Trophoblast cell (in vitro differentiated cells and primary cell): ENCODE measurements at places on chromosomes 13 and 19.
A peak's percentile ranks its signal among the peaks of the same experiment; 100 is the strongest.

- no peaks in the 10 kb centered on the region for H3K27me3 ChIP-seq
- no peaks in the 10 kb centered on the region for H3K36me3 ChIP-seq
- peaks cover 7% of the 10 kb centered on the region for H3K4me1 ChIP-seq
- H3K4me3 ChIP-seq = no peak overlapping the region
- H3K27ac ChIP-seq = peak overlapping the region; percentile 48
Observed at GRCh38 chr13:30526612-30527495, 61.1 kb upstream of the HMGB1 start.

DNA sequence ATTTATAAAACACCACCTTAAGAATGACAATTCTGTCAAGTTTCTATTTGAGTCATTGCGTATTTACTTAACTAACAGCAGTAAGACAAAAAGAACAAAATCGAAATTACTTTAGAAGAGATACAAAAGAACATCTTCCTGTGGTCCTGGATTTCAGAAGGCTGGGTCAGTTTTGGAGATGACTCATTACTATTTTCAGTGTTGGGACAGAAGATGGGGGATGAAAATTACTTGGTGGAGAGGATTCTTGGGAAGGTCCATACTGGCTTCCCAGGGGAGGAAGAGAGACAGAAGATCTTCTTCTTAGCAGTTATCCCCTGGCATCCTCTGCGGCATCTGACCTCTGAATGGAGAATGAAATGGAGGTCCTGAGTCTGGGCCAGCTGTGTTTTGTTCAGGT is 33.5 kb upstream of the CSNK1A1L start:
- H3K27me3 ChIP-seq = no peaks in the 10 kb centered on the region
- no peaks in the 10 kb centered on the region for H3K36me3 ChIP-seq
- no peak overlapping the region for H3K27ac ChIP-seq
- H3K4me3 ChIP-seq = no peak overlapping the region
- no peak for DNase-seq

DNA sequence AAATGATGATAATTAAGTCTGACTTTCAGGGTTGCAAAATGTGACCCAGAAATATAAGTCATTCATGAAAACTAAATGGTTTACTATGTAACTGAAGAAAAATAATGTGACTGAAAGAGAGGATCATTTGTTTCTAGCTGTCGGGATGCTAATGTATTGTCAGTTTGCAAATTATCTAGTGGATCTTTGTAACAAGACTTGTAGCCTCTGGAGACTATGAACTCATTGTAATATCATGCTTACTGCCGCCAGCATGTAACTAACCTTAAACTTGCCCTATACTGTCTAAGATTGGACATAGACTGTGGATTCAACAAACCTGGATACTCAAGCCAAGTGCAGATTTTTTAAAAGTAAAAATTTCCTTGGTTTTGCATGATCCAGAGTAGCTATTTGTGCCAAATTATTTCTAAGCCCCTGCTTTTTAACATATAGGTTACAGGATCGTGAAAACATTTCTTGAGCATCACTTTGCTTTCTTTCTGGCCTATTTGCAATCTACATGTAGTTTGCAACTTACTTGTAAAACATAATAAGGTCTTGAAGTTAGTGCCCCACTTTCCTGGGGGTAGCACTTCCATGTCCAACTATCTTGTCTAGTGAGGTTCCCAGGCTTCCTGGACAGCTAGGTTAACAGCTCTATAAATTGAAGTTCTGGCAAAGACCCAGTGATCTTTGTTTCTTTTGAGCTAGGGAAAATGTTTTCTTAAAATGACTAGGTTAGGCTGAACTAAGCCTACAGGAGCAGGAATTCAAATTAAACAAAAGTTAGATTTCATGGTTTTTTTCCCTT is 3.3 kb upstream of the POSTN start:
- H3K36me3 ChIP-seq = no peaks in the 10 kb centered on the region
- no peak overlapping the region for H3K4me3 ChIP-seq
- H3K27me3 ChIP-seq = no peaks in the 10 kb centered on the region
- DNase-seq = no peak

DNA sequence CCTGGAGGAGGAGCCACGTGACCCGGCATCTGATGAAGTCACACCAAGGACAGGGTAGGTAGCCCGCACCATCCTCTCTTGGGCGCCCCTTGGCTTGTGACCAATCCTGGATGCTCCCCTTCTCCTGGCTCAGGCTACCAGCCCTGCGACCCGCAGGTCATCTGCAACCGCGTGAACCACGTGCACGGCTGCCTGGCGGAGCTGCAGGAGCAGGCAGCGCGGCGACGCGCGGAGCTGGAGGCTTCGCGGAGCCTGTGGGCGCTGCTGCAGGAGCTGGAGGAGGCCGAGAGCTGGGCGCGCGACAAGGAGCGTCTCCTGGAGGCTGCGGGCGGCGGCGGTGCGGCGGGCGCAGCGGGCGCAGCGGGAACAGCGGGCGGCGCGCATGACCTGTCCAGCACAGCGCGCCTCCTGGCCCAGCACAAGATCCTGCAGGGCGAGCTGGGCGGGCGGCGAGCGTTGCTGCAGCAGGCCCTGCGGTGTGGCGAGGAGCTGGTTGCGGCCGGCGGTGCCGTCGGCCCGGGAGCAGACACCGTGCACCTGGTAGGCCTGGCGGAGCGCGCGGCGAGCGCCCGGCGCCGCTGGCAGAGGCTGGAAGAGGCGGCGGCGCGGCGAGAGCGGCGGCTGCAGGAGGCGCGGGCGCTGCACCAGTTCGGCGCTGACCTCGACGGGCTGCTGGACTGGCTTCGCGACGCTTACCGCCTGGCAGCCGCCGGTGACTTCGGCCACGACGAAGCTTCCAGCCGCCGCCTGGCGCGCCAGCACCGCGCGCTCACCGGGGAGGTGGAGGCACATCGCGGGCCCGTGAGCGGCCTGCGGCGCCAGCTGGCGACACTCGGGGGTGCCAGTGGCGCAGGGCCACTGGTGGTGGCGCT is 45.9 kb downstream of the SPTBN4 start:
- peaks cover 4% of the 10 kb centered on the region for H3K4me1 ChIP-seq
- no peak overlapping the region for H3K27ac ChIP-seq
- no peaks in the 10 kb centered on the region for H3K36me3 ChIP-seq

DNA sequence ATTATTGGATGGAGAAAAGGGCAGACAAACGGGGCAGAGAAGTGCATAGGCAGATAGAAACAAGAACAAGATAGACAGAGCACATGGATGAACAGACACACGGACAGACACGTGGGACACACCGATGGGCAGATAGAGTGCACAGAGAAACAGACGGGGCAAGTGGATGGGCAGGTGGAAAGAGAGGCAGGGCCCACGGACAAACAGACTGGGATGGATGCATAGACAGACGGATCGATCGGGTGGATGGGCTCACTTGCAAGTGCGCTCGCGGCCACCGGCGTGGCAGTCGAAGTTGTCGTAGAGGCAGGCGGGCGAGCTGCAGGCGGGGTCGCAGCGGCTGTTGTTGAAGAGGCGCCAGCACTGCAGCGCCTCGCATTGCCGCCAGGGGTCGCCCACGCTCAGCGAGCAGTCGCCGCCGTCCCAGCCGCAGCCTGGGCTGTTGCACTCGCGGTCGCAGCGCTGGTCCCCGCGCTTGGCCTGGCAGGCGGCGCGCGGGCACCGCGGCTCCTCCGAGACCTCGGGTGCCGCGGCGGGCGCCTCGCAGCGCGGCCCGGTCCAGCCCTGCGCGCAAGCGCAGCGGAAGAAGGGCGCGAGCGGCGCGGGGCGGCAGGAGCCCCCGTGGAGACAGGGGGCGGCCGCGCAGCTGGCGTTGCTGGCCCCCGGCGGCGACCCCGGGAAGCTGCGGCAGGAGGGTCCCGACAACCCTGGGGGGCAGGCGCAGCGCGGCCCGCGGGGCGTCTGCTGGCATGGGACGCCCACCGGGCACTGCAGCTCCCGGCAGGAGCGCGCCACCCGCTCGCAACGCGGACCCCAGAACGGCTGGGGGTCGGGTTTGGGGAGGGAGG is 23.3 kb downstream of the NOTCH3 start:
- no peaks in the 10 kb centered on the region for H3K27me3 ChIP-seq
- H3K36me3 ChIP-seq = peaks cover 56% of the 10 kb centered on the region
- no peaks in the 10 kb centered on the region for H3K4me1 ChIP-seq
- H3K27ac ChIP-seq = no peak overlapping the region
